Activated naive CD4-positive, alpha-beta T cell (primary cell): ENCODE measurements at places on chromosomes 2 and 18.

DNA sequence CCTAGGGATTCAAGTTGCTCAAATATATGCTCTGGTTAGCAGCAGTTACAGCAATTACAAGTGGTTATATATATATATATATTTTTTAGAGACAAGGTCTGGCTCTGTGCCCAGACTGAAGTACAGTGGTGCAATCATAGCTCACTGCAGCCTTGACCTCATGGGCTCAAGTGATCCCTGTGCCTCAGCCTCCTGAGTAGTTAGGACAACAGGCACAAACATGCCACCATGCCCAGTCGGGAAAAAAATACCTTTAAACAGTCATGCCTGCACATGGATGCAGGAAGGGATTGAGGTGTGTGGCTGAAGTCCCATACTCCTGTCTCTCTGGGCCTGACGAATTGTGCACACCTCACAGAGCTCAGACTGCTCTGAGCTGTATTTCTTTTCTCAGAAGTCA lies 19.6 kb upstream of the DNAH7 start:
- no peak for DNase-seq

- no peak for DNase-seq
These were observed 5.7 kb downstream of the SPOPL start for GRCh38 chr2:138507267-138507666.

DNA sequence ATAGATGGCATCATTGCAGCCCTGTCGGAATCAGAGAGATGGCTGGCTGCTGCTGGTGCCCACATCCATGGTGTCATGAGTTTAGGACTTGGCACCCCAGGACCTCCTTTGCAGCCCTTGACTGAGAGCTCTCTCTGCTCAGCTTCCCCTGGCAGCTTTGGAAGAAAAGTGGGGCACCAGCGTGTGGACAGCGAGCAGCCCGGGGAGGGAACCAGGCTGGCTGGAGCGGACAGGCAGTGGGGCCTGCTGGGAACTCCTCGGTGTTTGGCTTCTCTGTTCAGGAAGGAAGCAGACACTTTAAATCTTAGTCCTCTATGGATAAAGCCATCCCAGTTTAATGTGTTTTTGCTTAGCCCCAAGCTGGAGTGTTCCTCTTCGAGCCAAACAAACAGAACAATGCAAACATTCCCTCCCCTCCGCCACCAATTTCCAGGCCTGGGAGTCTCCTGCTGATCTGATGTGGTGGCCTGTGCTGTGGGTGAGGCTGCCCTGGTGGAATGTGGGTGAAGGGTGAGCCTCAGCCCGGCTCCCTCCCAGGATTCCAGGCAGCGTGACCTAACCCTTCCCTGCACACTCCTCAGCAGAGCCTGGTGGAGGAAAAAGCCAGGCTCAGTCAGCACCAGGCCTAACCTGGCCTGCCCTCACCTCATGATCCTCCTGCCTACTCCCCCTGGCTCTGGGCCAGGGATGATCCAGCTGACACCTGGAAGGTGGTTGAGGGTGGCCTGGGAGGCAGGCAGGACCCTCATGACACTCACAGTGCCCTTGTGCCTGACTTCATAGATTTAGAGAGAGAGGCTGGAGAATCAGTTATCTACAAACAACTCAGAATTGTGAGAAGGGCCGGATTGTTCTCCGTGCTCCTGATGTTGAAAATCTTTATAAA lies 21.6 kb upstream of the ITGB6 start:
- no peak for DNase-seq

- no peak for DNase-seq
These were observed 84.4 kb downstream of the ZNF532 start for GRCh38 chr18:58949031-58949430.

DNA sequence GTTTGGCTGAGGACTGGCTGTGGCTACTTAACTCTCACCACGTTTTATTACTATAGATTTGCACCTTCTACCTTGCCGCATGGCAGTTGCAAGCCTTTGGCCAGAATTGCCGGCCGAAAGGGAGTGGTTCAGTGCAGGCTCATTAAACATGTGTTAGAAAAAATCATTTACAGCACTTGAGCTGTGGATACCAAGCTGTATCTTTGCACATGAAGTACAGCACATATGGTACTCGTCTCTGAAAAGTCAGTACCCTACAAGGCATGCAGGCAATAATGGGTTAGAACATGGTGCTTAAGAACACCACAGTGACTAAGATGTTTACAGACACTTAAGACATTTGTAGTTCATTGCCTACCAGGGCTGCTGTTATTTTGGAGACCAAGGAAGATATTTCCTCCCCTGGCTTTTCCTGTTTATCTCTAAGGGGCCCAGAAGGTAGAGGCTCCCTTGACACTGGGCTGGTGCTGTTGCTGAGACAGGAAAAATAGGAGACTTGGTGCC lies 103.1 kb downstream of the ZNF532 start:
- DNase-seq, result no peak

DNA sequence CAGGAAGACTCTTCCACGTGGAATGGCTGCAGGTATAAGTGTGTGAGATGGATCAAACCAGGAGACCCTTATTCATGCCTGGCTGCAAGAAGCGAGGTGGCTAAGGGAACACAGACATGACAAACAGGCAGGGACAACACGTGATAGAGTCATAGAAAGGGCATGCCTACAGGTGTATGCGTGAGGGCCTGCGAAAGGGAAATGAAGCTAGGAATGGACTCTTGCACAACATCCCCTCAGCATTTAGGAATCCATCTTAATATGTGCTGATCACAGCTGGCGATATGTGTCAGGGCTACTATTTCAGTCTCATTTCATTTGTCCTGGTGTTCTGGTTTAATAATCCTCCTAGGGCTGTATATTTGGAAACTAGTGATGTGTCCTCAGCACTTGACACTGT lies 291.2 kb downstream of the MYT1L start:
- DNase-seq, result no peak

DNA sequence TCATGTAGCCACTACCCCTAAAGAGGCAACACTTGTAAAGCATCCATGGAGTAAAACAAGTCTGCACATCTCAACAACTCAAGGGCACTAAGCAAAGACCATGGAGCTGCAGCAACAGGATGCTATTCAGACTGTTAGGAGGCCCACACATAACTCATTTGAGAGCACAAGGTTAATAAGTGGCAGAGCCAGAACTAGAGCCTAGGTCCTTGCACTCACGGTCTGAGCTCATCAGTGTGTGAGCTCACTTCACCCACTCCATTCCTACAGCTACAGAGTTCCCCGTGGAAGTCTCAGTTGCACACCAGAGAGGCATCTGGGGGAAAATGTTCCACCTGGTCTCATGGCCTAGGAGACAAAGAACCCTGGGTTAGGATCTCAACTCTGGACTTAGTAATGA lies 35.0 kb downstream of the TTC32 start:
- no peak for DNase-seq

GRCh38 chr2:48268671-48269070 lies 261.3 kb upstream of the STON1 start:
- DNase-seq, result no peak

- no peak for DNase-seq
These were observed 384.8 kb downstream of the GALR1 start for GRCh38 chr18:77634494-77634893.

DNA sequence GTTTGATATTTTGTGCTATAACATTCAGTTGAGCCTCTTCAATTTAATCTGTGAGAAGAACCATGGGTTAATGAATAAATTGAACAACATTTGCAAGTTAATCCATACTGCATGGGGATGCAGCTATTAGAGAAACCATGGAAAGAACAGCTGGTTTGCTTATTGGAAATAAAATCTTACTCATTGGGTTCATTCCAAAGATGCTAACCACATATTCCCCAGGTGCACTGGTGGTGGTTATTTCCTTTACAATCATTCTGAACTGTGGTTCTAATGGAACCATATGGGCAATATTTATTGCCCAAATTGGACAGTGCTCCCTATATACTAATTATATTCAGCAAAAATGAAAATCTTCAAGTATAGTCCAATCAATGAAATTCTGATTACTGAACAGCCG lies 1200.4 kb upstream of the CDH2 start:
- no peak for DNase-seq

GRCh38 chr2:12124790-12125189 lies 378.4 kb downstream of the LPIN1 start:
- DNase-seq, result no peak

- no peak for DNase-seq
These were observed 41.8 kb downstream of the CNGA3 start for GRCh38 chr2:98388081-98388480.

- no peak for DNase-seq
These were observed 47.2 kb upstream of the DTNB start for GRCh38 chr2:25720575-25720974.

DNA sequence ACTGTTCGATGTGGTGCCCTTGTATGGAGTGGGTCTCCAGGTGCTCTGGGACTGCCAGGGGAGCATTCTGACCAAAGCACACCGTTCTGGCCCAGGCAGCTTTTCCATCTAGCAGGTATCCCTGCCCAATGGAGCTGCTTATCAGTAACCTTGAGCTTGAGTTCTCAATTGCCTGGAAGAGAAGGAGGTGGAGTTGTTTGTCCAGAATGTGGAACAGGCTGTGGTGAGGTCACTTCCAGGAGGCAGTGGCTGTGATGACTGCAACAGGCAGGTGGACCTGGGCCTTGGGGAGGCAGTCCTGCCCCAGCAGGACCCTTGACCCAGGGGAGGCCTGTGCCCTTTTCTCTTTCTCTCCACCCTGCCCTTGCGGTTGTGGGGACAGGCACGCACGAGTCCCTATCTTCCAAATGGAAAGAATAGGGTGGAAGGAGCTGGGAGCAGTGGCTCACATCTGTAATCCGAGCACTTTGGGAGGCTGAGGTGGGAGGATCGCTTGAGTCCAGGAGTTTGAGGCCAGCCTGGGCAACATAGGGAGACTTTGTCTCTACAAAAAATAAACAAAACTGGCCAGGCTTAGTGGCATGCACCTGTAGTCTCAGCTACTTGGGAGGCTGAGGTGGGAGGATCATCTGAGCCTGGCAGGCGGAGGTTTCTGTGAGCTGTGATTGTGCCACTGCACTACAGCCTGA lies 66.2 kb upstream of the MCFD2 start:
- no peak for DNase-seq

GRCh38 chr2:62175728-62176127 lies 20.2 kb upstream of the B3GNT2 start:
- no peak for DNase-seq

GRCh38 chr18:59459369-59460071 lies 100.5 kb upstream of the LMAN1 start:
- DNase-seq, result no peak

DNA sequence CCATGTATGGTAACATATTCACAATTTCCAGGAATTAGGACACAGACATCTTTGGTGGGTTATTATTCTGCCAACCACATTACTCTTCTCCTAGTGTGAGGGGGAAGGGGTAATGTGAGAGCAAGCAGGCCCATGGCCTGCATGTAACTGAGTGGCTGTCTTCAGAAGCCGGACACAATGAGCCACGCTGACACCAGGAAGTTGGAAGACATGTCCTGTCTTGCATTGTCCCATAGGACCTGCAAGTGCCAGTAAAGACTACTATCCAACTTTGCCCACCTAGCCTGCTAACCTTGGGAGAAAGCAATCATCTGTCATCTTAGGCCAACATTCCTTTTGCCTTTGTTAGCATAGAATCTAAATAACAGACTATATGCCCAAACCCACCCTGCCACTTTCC lies 86.2 kb upstream of the SH3BP4 start:
- no peak for DNase-seq

DNA sequence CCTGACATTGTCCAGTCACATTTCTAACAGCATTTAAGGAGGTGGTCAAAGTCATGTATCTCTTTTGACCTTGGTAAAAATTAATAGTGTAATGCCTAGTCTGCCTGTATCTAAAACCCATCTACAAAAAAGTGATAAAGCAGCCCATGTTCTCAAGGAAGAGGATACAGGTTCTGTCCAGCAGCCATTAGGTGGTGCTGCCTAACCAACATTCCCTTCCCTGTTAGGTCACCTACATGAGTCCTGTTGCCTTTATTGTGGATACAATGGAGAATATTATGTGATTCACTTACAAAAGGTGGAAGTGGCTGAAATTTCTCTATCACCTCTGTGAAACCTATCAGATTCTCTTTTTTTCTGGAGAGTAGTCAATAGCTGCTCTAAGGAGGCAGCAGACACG lies 52.5 kb downstream of the AQP4 start:
- no peak for DNase-seq

- DNase-seq, result no peak
These were observed 54.5 kb downstream of the BCL11A start for GRCh38 chr2:60498816-60499429.

DNA sequence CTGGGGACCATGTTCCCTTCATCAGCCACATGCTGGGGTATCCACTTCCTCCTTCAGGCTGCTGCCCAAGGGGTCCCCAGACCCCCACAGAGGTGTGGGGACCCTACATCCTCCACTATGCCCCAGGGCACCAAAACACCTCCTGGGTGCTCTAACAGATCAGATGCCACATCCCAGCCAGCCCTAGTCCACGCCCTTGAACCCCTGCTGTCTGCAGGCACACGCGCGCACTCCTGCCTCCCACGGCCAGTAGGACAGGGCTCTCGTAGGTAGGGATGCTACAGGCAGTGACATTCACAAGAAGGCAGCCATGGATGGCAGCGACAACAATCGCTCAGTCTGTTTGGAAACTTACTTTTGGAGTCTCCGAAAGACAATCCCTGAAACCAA lies 3.0 kb upstream of the GPC1 start:
- DNase-seq, result no peak

GRCh38 chr18:31454066-31454708 lies 6.6 kb downstream of the DSG3 start:
- DNase-seq, result no peak
